Bronchial epithelial cell (primary cell): ENCODE measurements at places on chromosomes 12 and 14.

GRCh38 chr12:15218794-15219193, 2.4 kb downstream of the RERG start:
- no peak for DNase-seq

DNA sequence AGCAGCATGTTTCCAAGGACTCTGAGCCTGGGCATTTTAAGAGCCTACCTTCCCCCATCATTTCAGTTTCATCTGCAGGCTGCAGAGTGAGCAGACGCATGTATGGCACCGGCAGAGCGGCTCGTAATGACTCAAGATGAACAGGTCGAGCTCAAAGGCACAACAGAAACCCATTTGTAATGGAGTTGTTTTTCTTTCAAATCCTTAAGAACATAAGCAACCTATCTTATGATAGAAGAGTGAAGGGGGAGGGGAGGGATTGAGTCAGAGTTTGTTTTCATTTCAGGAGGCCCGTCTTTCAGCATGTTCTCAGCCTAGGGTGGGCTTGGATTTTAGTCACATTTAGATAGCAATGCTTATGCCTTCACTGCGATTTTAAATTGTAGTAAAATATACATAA, 54.9 kb upstream of the CISTR start:
- DNase-seq, result no peak

DNA sequence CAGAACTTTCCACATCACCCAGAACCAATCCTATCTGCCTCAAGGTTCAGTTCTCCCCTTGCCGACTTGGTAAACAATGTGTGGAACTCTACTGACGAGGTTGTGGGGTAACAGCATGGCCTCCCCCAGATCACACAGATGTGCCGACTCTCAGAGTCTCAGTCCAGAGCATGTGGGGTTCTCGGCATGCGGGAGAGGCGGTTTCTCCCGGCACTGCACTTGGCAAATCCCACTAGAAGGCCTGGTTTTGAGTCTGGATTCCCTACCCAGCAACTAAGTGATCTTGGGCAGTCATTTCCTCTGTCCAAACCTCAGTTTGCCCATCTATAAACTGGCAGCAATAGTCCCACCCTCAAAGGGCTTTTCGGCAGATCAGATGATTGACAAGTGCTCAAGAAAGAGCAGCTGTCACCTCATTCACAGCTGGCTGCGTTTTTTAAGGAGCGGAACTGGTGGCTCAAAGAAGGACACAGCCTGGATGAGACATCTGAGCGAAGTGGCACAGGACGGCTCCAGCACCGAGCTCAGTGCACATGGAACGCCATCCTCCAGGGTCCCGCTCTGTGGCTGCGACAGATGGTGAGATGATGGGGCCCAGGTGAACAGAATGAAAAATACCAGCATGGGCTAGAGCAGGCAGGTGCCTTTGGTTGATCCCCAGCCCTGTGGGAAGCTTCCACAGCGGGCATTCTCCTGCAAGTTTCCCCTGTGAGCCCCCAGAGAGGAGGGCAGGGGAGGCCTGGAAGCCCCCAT, 7.3 kb downstream of the TESC start:
- no peak for DNase-seq

- DNase-seq, result peak; percentile 26
Observed at GRCh38 chr12:108305520-108305919, 33.6 kb downstream of the CMKLR1 start.

GRCh38 chr14:98444077-98444476, 827.9 kb downstream of the BCL11B start:
- DNase-seq, result no peak

DNA sequence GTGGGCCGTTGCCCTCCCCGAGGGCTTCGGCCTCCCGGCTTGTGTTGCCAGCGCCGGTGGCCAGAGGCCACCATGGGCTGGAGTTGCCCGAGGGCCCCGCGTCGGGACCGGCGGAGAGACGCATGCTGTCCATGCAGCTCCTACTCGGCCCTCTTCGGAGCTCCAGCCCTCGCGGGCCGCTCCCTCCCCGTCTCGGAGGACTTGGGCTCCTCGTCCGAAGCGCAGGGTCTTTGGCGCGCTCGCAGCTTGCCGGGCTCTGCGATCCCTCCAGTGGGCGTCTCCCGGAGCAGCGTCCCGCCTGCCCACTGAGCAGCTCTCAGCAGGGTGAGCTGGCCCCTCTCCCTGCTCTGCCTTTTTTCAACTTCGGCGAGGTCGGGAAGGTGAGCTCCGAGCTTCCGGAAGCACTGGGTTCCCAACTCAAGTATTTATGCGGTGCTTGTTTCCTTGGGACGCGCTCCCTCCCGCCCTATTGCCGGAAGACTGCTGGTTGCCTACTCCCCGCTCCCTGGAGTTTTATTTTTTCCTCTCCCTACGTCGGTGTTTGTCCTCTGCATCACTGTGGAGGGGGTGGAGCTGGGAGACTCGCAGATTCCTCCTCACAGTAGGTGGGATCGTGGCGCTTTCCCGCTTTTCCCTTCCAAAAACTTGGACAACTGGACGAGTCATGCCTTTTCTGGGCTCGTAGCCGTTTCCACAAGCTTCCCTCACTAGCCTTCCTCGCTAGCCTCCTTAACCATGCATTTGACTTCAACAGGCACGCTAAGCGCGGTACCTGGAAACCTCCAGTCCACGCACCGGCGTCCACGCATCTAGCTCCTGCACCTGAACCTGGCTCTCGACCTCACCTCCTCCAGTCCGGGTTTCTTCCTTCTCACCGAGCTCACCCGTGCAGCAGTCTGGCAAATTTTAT, at the start of gene AVPR1A:
Gene AVPR1A, minus strand, starts transcription at position 489 of the 910 bp plus-strand sequence. Its CDS starts 365 bp downstream, at position 124.
- DNase-seq, result no peak

DNA sequence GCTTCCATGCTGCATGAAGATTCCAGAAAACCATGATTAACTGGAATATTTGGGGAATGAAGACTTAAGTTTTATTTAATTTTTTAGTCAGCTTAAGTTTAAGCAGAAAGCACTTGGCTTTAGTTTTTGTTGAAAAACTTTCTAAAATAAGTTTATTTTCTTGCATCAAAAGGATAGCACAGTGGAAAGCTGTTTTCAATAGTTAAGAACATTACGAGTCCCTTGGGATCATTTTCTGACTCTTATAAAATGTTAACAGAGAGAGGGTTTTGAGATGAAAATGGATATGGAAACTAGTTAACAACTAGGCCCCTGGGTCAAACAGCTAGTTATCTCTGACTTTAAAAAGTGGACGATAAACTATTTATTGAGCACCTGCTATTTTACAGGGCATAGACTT, 181.9 kb upstream of the SLC38A2 start:
- no peak for DNase-seq

DNA sequence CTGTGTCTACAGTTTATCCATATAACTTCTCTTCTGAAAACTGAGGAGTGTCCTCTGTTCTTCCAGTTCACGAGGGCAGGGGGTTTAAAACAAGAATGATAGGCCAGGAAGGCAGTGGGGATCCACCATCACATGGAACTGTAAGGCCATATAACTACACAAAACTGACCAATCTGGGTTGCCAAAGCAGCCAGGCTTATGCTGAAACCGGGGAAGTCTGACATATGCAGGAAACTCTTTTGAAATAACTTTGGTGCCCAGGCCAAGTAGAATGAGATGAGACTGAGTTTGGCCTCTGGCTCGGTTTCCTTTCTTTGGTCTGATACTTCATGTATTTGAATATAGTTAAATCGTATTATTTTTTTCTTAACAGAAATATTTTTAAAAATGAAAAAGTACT, 18.0 kb upstream of the ATF1 start:
- DNase-seq, result no peak

- DNase-seq, result no peak
Observed at GRCh38 chr14:48963231-48963790, 622.9 kb downstream of the RPS29 start.

DNA sequence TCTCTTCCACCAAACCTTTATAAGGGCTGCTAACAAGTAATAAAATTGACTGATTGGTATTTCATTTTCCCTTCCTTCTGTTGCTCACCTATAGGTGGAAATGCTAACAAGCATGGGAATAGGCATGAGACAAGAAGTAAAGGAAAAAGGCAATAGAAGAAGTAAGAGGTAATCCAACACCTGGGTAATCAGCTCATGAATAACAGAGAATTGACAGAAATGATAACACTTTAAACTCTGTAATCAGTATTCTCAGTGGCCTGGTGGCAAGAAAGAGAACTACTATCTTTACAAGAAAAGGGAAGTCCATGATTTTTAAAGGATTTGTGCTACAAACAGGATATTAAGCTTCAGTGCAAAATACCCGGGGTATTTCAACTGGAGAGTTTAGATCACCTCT, 737.8 kb downstream of the RERGL start:
- DNase-seq, result no peak

- no peak for DNase-seq
Observed at GRCh38 chr14:46820291-46820690, 168.7 kb upstream of the RPL10L start.

DNA sequence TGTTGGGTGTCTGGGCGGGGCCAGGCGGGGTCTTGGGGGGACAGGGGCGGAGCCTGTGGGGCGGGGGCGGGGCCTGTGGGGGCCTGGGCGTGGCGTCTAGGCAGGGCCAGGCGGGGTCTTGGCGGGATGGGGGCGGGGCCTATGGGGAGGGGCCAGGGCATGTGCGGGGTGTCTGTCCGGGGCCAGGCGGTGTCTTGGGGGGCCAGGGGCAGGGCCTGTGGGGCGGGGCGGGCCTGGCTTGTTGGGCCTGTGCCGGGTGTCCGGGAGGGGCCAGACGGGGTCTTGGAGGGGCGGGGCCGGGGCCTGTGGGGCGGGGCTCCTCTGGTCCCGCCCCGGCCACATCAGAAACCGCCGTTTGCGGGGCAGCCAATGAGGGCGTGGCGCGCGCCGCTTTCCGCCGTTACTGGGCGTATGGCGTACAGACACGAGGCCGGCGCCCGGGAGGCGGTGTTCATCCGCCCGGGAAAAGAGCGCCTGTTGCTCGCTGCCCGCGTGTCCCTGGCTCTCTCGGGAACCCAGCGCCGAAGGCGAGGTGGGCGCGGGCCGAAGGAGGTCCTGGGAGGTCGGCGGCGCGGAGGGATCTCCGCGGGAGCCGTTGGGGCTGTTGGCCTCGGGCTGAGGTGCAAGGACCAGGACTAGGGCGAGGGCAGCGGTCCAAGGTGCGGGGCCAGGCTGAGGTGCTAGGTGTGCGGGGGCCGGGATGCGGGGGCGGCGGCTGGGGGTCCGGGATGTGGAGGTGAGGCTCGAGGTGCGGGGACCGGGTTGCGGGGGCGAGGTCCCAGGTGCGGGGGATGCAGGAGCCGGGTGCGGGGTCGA, at the start of gene PIWIL1:
Gene PIWIL1, plus strand, starts transcription at position 400 of the 816 bp plus-strand sequence. CDS start 4,705 bp downstream, outside the sequence.
- no peak for DNase-seq

GRCh38 chr12:113191227-113191626, 5.7 kb downstream of the RITA1 start:
- DNase-seq, result no peak

DNA sequence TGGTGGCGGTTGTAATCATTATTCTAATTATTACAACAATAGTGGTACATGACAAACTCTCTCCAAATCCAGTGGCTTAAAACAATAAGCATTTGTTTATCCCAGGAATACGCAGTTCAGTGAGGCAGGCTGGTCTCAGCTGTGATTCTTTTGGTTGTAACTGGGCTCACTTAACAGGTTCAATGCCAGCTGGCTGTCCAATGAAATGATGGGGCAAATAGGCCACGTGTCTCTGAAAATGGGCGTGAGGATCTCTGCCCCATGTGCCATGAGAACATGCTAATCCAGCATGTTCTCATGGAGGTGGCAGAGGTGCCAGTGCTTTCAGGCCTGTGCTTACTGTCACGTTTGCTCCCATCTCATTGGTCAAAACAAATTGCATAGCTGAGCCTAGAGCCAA, 73.1 kb upstream of the CLMN start:
- no peak for DNase-seq

DNA sequence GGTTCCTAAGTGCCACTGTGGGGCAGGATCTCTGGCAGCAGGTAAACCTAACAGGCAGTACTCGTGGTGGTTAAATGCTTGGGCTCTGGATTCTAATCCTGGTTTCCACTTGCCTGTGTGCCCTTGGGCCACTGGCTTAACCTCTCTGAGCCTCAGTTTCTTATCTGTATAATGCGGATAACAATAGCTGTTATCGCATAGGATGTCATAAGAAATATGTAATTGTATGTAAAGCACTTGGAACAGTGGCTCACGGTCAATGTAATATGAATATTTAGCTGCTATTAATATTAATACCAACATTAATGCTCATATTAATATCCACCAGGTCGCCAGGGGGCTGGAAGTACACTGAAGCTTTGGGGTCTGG, 16.8 kb downstream of the FOXN4 start:
- no peak for DNase-seq

- no peak for DNase-seq
Observed at GRCh38 chr12:55707219-55707671, 459 bp downstream of the ITGA7 start.

DNA sequence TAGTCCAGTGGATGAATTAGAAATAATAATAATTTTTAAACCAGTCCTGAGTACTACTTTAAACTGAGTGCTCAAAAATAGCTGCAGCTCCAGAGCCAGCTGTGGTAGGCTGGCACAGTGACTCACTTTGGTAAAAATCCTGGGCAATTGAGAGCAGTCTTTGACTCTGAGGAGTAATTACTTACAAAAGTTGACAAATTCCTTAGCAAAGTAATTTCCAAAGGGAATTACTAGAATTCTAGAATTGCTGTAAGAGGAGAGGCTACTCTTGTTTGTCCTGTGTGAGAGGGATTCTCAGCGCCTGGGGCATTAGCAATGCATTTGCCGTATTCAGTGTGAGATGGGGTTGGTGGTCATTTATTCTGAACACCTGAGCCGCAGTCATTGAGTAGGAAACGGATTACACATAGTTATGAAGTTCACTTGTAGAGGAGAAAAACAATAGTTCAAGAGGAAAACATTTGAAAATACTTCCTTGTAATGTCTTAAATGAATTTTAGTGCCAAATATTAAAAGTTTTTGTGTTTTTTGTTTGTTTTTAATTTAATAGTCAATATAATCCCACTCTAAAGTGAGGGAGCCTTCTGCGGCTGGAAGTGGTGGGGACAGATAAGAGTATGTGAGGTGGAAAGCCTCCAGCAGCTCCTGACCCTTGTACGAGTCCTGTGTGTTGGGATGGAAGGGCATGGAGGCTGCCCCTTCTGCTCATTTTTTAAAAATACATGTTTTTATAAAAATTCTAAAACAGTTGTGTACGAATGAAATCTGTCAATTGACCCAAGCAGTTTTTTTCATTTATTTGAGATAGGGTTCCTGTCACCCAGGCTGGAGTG, 41.9 kb downstream of the EID3 start:
- no peak for DNase-seq
